ENCODE measurements at places on chromosomes 11 and 22.

DNA sequence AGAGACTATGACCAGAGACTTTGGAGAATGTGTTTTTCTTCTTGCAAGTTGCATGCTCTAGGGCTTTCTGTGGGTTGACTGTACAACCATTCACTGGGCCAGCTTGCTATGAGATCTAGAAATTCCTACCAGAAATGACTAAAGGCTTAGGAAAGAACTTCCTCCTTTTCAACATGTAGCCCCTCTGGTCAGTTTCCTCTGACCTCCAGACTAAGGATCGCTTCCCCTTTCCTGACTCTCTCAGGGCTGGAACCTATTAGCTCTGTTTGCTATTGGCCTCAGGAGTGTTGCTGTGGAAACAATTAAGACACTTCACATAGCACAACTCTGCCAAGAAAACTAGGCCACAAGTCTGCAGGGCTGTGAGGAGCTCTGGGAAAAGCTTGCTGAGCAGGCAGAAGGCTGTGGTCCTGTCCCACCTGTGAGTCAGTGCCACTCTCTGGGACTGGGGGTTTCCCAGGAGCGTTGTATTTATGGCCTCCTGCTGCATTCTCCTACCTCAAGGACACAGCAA lies 10.7 kb downstream of the CRY2 start:
- DNase-seq, result no peak

GRCh38 chr11:13278609-13279486 lies 1.3 kb downstream of the BMAL1 start:
- no peak for DNase-seq

GRCh38 chr11:57460022-57460757 lies at the start of gene RTN4RL2:
TSS of gene RTN4RL2 (plus strand) at chr11:57460528. CDS start at chr11:57460866, 338 bp downstream.
- peak; percentile 39 for DNase-seq

DNA sequence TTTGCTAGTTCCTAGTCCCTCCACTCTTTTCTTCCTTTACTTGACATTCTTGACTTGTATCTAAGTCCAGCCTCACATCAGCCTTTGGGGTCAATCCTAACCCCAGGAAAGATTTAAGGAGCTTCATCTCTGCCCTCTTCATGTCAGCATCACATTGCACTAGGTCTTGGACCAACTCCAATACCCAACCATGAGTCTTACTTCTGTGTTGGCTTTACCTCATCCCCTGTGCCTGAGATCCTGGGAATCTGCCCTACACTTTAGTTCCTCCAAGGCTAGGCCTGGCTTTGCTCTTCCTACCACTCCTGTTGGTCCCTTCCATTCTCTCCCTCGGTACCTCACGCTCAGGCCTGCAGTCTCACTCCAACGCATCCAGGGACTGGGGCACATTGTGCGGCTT lies 117.0 kb downstream of the SLC1A2 start:
- no peak for DNase-seq

DNA sequence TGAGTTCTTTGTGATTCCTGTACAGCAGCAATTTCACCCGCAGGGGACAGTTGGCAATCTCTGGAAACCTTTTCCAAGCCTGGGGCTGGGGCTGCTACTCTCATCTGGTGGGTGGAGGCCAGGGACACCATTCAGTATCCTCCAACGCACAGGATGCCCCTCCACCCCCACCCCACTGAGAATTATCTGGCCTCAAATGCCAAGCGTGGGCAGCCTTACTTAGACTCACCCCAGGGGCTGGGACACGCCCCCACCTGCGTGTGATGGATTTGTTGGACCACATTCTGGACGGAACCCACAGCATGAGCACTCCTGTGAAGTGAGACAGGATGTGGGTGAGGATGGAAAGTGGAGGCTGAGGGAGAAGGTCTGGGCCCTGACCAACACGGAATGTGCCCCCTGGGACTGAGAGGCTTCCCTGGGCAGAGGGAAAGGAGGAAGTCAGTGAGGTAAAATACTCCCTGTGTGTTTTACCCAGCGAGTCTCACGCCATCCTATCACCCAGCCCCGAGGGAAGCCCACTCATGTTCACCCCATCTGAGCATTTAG lies 13.7 kb downstream of the RASD2 start:
- no peak for DNase-seq

GRCh38 chr11:112253605-112254242 lies 6.9 kb downstream of the PLET1 start:
- no peak for DNase-seq

- DNase-seq, result no peak
Measured at GRCh38 chr11:73055655-73056354, 86.3 kb downstream of the FCHSD2 start.

GRCh38 chr22:50208939-50209892 lies 8.4 kb downstream of the SELENOO start:
- DNase-seq, result no peak

DNA sequence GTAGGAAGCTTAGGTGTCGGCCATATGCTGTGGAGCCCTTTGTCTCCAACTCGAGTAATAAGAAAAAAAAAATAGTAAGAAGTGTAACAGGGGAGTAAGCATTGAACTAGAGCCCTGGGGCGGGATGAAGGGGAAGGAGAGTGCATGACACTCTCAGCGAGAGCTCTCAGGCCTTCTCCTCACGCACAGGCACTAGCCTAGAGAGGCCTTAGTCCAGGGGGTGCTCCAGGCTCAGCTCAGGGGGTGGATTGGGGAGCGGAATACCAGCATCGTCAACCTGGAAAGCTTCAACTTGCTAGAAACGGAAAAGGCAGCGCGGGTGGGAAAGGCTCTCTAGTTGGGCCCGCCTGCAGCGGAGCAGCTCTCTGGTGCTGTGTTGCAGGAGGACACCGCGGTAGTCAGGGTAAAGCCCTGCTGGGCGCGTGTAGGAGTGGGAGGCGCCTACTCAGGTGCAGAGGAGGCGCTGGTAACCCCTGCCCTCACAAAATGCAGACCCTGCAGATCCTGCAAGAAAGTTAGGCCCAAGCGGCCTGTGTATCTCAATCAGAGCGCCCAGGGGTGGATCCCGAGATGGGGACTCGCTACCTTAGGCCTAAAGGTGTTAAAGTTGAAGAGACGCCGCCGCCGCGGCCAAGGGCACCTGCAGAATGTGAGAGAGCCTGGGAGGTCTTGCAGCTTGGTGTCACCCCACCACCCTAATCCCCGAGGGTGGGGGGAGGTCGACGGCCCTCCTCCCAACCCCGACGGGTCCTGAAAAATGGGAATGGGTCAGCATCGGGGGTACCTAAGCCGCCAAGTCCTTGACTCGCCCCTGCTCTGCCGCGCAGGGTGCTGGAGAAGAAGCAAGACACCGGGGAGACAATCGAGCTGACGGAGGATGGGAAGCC lies 2.8 kb downstream of the SLC17A6 start:
- DNase-seq, result no peak

GRCh38 chr22:19955241-19956128 lies 13.9 kb upstream of the TXNRD2 start:
- no peak for DNase-seq

- DNase-seq, result peak; percentile 63
Measured at GRCh38 chr11:114183044-114183511, 113.1 kb upstream of the NNMT start.

DNA sequence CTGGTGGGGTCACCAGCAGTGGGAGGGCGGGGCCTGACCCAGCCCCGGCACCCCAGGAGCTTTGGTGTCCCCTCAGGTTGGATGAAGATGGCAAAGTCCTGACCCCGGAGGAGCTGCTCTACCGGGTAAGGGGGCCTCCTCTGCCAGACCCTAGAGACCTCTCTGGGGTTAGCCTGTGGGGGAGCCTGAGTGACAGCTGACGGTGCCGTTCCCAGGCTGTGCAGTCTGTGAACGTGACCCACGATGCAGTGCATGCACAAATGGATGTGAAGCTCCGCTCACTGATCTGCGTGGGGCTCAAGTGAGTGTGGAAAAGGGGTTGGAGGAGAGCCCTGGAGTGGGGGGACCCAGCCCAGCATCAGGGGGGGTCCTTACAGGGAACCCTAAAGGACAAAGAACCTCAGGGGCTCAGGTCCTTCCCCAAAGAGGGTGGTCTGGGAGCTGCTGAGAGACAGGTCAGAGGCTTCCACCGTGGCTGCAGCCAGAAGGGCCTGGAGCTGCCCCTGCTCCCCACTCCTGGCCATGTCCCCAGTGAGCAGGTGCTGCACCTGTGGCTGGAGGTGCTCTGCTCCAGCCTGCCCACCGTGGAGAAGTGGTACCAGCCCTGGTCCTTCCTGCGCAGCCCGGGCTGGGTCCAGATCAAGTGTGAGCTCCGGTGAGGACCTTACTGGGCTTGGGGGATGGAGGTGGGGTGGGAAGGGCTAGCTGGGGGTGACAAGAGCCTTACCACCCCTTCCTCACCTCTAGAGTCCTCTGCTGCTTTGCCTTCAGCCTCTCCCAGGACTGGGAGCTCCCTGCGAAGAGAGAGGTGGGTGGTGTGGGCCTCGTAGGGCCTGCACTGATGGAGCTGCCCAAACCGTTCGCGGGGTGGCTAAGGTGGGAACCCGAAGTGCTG lies 38.6 kb downstream of the SGSM3 start:
- no peak for DNase-seq

DNA sequence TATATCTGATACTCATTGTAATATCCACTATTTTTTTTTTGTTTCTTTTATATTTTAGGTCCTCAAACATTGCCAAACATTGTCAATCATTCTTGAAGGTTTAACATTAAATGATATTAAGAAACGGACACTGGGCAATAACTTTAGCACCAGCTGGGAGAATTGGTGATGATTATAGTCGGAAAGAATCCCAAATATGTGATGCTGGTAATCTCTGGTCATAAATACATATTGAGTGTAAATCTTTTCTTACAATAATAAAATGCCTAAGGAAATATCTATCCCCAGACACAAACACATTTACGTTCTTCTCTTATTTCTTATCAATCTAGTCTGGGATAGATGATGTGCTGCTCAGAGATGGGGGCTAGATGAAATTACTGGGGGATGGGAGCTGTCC lies 25.2 kb downstream of the OR51E2 start:
- DNase-seq, result no peak

DNA sequence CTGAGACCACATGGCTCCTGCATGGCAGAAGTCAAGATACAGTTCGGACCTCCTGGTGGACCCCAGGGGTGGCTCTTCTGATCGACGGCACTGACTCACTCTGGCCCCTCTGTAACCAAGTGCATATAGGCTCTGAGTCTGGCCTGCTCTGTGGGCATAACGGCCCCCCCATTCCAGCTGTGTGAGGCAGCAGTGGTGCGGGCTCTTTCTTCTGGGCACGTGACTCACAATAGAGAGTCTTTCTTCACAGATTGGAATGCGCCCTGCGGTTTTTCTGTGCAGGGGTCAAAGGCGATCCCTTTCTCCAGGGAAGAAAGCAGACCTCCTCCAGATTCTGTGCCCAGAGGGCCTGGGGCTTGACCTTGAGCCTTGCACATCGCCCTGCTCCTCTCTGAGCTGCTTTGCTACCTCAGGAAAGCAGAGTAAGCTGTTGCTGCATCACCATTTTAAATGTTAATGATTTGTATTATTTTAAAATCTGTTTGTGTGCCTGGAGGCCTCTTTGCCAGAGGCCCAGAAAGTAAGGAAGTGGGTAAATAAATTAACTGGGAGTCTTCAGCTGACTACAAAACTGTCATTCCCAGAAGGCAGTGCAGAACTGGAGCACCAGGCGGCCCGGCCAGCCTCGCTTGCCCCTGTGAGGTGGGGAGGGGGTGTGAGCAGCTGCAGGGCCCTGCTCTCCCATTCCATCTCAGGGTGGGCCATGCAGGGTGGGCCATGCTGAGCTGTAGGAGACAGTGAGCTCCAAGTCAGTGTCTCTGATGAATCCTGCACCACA lies 199.0 kb downstream of the GRIK4 start:
- no peak for DNase-seq

GRCh38 chr11:93059117-93059957 lies 89.9 kb downstream of the MTNR1B start:
- DNase-seq, result no peak

- DNase-seq, result no peak
Measured at GRCh38 chr11:70265341-70265740, 5.1 kb upstream of the PPFIA1 start.

DNA sequence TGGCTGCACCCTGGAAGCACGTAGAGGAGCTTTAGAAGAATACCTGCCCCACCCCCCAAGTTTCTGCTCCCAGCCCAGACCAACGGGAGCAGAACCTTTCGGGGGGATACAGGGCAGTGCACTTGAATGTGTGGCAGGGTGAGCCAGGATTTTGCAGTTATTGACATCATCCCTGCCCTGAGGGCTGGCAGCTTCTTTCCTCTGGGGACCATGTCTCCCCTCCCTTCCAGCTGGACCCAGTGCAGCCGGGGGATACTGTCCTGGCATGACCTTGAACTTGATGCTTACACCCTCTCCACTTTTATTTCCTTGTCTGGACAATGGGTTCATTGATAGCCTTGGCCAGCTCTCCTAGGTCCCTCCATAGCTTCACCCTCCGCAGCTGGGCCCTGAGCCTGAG lies 4.1 kb upstream of the CABP7 start:
- DNase-seq, result no peak

DNA sequence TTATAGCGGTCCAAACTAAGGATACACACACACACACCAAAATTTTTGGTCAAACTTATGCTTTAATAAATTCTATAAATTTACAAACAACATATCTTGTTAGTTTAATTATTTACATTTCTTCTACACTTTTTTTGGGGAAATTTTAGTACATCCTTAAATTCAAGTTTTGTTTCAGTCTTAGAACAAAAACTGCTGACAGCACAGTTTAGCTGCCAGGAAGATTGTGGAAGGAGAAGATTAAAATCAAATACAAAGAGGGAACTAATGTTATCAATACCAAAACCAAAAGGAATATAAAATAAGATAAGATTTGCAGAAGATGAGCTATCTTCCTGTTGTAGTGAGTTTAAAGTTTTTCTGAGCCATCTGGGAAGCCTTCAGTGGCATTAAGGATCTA lies 368.8 kb downstream of the AASDHPPT start:
- DNase-seq, result no peak

GRCh38 chr22:46491946-46492345 lies 45.5 kb downstream of the CELSR1 start:
- DNase-seq, result no peak

DNA sequence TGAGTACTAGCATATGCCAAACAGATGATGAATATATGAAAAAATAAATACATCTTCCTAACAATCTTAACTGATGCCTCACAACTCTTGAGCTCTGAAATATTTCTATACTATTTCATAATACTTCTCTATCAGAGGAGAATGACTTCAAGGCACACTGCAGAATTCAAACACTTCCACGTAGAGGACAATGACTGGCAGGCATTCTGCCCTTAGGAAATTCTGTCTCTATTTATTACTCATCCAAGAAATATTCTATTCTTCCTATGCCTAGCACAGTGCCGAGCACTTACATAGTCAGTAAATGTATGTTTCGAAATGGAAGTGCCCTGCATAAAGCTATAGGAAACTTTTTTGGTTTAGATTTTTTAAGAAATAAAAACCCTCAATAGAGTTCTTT lies 809.1 kb downstream of the DLG2 start:
- no peak for DNase-seq

- DNase-seq, result no peak
Measured at GRCh38 chr22:24500277-24500820, 5.2 kb downstream of the UPB1 start.

DNA sequence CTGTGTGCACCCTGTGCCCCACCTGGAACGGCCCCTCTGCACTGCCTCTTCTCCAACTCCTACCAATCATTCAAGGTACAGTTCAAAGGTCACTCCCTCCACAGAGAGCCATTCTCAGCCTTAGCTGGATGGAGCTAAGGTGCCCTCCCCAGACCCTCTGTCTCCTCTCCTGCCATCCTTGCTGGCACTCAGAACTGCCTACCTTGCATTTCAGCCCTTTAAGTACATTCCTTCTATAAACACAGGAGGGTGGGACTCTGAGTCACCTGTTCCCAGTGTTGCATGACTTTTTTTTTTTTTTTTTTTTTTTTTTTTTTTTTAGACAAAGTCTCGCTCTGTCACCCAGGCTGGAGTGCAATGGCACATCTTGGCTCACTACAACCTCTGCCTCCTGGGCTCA lies 8.6 kb downstream of the TTLL1 start:
- no peak for DNase-seq
